Right ventricle myocardium inferior (tissue), 1 donor: ENCODE measurements at places on chromosomes 1 and 21. TPM values are rescaled to one million over a fixed set of nuclear protein-coding genes. Genes with fewer than 3 reads are reported as not detected.

The CRP gene
- not detected for total RNA-seq

The LMOD1 gene
- 10.8 TPM for total RNA-seq

The C1QTNF12 gene
- 0.57 TPM for total RNA-seq

The HOOK1 gene
- total RNA-seq = 7.3 TPM

The POTED gene
- total RNA-seq = not detected

The PCP4L1 gene
- total RNA-seq = 0.60 TPM

The OR2AK2 gene
- total RNA-seq = not detected

The ADAM30 gene
- not detected for total RNA-seq

The SEMA4A gene
- total RNA-seq = 2.2 TPM
